Activated CD8-positive, alpha-beta memory T cell treated with anti-CD3 and anti-CD28 coated beads, Interleukin-2, amount 10 ng/mL, durations not matched to agents 7 days and 5 days (primary cell): ENCODE measurements at places on chromosomes 16 and 17. TPM values are rescaled to one million over a fixed set of nuclear protein-coding genes. Genes with fewer than 3 reads are reported as not detected.

GRCh38 chr17:55308613-55309391 lies 44.0 kb downstream of the HLF start:
- no peak for DNase-seq

- no peak for DNase-seq
Observed at GRCh38 chr17:39225308-39225958, at the start of gene STAC2. TSS of gene STAC2 (minus strand) at chr17:39225945. CDS start at chr17:39225502, 443 bp downstream.

- DNase-seq: no peak
Observed at GRCh38 chr17:76700270-76700616, 10.5 kb downstream of the MXRA7 start.

GRCh38 chr17:82832411-82832810 lies 7.4 kb downstream of the ZNF750 start:
- DNase-seq: no peak

The PDIA2 gene
- not detected for total RNA-seq
